ENCODE measurements at places on chromosomes 2 and 18. TPM values are rescaled to one million over a fixed set of nuclear protein-coding genes. Genes with fewer than 3 reads are reported as not detected.

The EPB41L3 gene
- 72.5 TPM for total RNA-seq

DNA sequence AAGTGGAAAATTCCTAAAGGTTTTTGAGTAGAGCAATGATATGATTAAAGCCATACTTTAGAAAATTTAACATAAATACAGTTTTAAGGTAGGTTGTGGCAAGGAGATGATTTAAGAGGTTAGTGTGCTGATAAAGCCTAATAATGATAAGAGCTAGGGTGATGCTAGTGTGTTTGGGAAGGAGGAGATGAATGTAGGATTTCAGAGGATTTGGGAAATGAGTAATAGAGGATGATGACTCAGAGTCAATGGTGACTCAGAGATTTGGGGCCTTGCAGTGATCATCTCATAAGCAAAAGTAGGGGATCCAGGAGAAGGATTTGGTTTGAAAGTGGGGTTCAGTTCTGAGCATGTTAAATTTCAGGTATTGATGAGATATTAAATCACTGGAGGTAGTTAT is 23.3 kb downstream of the STAMBP start:
- H3K27ac ChIP-seq, result no peak overlapping the region
- H3K4me1 ChIP-seq, result no peaks in the 10 kb centered on the region
- peaks cover 96% of the 10 kb centered on the region for H3K36me3 ChIP-seq
- H3K4me3 ChIP-seq, result no peak overlapping the region
- DNase-seq, result no peak

The IL37 gene
- not detected for total RNA-seq

The MROH2A gene
- not detected for total RNA-seq

The ZNF385B gene
- total RNA-seq, result 63.2 TPM

DNA sequence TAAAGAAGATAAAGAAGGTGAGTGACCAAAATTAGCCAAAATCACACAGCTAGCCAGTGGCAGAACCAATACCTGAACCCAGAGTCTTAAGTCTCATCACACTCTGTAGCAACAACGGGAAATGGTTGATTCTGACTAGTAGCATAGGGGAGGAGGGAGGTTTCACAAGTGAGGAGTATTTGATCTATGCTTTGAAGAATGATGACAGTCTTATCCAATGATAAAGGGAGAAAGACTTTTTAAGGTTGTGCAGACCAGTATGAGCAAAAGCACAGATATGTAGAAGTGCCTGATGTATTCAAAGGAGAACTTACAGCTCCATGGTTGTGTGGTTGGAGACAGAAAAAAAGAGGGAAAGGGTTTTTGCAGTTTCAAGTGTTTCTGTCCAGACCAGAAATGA is 50.7 kb upstream of the LINC00305 start:
- no peaks in the 10 kb centered on the region for H3K4me1 ChIP-seq
- no peaks in the 10 kb centered on the region for H3K36me3 ChIP-seq
- no peak overlapping the region for H3K27ac ChIP-seq

The AQP12A gene
- not detected for total RNA-seq

DNA sequence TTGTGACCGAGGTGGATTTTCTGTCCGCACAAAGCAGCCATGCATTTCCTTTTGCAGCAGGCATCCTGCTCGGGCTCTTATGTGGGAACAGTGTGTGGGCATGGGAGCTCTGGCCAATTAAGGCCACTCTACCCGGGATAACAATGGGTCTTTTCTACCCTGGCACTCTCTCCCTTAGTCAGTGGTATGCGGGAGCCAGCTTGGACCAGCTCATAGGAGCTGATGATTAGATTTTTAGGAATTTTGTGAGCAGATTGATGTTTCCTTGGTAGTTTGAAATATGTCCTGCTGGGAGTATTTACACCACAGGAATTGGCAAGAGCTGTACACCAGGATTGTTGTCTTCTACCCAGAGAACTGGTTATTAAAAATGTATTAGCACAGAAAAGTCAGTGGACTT is 89.3 kb downstream of the SPP2 start:
- no peak overlapping the region for H3K4me3 ChIP-seq
- DNase-seq, result no peak
- H3K27me3 ChIP-seq, result no peaks in the 10 kb centered on the region
- no peaks in the 10 kb centered on the region for H3K36me3 ChIP-seq

Data from lower lobe of right lung (tissue), 2 donors.